Osteoblast (primary cell): ENCODE measurements at places on chromosomes 2 and 18.

DNA sequence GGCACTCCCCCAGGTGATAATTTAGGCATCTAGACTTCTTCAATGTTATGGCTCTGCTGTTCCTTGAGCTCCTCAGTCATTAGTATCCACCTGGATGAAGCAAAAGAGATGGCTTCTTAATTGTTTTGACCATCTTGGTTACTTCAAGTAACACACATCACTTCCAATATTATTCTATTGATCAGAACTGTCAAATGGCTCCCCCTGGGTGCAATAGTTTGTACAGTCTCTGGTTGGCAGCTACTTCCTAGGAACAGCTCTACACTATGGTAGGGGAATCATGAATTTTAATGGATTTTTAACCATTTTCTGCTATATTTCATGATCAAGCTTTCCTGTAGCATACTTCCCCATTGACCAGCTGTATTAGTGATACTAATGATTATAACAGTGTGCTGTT, 157.0 kb downstream of the NYAP2 start:
- no peaks in the 10 kb centered on the region for H3K27me3 ChIP-seq
- no peak for DNase-seq
- no peak overlapping the region for H3K4me3 ChIP-seq
- H3K4me1 ChIP-seq: no peaks in the 10 kb centered on the region

DNA sequence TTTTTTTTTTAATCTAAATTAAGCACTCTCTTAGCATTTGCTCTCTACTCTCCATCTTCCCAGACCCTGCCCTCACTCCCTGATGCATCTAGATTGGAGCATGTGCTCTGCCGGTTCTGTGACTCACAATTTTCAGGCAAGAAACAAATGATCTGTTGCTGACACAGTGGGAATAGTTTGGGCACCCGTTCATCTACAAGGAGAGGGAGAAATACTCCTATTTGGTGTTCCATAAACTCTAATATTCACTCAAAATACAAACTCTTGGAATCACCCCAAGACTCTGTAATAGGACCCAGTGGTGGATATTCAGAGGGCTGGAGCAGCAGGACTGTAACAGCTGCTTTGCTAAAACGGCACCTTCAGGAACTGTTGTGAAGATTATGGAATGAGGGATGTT, 37.1 kb upstream of the LINC00305 start:
- no peaks in the 10 kb centered on the region for H3K36me3 ChIP-seq
- no peaks in the 10 kb centered on the region for H3K4me1 ChIP-seq
- H3K4me3 ChIP-seq: no peak overlapping the region
- no peaks in the 10 kb centered on the region for H3K27me3 ChIP-seq

DNA sequence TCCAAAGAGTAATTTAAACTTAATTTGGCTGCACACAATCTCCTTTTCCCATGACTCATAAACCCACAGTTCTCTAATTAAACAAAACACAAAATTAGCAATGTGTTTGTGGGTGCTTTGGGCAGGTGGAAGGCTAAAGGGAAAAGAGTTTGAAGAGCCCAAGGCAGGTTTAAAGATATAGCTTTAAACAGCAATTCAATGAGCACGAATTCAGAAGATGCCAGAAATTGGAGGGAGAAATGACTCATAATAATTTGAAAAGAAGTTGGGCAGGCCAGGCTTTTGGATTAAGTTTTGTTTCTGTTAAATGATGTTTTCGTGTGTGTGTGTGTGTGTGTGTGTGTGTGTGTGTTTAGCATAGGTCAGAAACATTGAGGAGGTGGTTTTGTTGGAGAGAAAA, 594.8 kb upstream of the ZEB2 start:
- no peaks in the 10 kb centered on the region for H3K36me3 ChIP-seq
- H3K4me3 ChIP-seq: no peak overlapping the region
- H3K27me3 ChIP-seq: no peaks in the 10 kb centered on the region
- peaks cover 21% of the 10 kb centered on the region for H3K4me1 ChIP-seq
- H3K27ac ChIP-seq: peak overlapping the region; percentile 7

DNA sequence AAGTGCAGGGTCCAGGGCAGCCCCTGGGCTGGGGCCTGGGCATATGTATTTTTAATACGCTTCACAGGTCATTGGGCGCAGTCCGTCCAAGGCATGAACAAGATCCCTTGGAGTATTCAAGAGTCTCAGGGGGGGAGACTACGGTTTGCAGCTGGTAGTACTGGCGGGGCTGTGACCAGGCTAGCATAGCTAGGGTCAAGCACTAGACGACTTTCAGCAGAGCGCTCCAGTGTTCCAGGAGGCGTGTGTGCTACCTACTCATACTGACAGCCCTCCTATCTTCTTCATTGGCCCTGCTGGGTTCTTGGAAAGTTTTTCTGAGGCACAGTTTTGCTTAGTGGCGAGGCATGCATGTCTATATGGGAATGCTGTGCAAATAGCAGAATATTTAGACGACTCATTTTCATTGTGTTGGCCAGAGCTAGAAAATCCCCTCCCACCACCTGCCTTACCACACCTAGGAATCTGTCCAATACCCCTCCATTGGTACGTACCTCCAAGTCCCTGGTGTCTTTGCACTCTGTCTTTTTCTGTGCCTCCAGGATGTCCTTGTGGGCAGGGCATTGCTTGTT, 68.2 kb downstream of the GLI2 start:
- peaks cover 20% of the 10 kb centered on the region for H3K4me1 ChIP-seq
- no peaks in the 10 kb centered on the region for H3K27me3 ChIP-seq
- peaks cover 2% of the 10 kb centered on the region for H3K36me3 ChIP-seq
- no peak overlapping the region for H3K27ac ChIP-seq
- H3K4me3 ChIP-seq: no peak overlapping the region

DNA sequence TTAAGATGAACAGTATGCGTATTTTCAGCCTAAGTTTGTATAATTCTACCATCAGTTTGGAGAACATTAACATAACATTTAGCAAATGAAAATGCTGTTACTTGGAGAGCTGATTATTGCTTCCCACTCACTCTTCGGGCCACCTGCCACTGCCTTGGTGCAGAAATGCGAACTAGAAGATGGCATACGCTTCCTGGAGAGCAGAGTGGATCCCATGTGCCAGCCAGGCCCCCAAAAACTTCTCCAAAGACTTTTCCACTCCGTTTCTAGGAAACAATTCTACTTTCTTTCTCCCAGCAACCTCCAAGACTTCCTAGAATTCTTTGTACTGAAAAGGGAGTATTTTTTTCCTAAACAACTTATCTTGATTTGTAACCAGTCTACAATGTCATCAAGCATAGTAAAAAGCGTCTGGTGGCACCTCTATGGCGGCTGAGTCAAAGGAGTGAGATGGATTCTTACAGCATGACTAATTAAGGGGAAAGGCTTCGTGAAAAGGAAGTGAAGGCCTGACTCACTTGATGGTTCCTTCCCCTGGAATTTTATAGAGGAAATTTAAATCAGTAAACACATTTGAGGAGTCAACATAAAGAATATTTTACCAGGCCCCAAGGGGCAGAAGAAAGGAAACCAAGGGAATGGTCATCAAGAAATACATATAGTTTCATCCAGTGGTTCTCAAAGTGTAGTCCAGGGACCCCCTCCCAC, 36.6 kb downstream of the FEZ2 start:
- no peak overlapping the region for H3K4me3 ChIP-seq
- H3K27ac ChIP-seq: peak overlapping the region; percentile 92
- no peaks in the 10 kb centered on the region for H3K27me3 ChIP-seq
- H3K36me3 ChIP-seq: peaks cover 10% of the 10 kb centered on the region
- H3K4me1 ChIP-seq: peaks cover 67% of the 10 kb centered on the region
- no peak for DNase-seq

DNA sequence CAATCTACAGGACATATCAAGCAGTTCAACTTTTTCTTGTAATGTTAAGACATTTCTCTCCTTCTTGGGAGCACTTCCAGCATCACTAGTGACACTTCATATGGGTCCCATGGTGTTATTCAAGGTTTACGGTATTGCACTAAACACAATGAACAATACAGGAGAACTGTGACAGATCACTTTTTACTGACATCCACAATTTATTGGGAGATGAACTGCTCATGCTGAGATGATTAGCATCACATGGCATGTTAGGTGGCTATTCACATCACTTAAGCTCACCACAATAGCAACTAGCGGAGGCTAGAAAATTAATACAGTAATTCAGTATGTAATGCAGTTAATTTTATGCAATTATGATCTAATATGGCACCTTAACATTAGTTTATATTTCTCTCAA, 264.4 kb downstream of the ERBB4 start:
- H3K36me3 ChIP-seq: no peaks in the 10 kb centered on the region
- no peaks in the 10 kb centered on the region for H3K27me3 ChIP-seq
- no peak overlapping the region for H3K27ac ChIP-seq
- H3K4me3 ChIP-seq: no peak overlapping the region
- no peak for DNase-seq

GRCh38 chr2:27308359-27308881, at the start of gene UCN:
UCN (minus strand) TSS chr2:27308445; CDS start chr2:27307895, 550 bp downstream.
- no peaks in the 10 kb centered on the region for H3K4me1 ChIP-seq
- peak; percentile 91 for DNase-seq
- peaks cover 44% of the 10 kb centered on the region for H3K27me3 ChIP-seq
- H3K4me3 ChIP-seq: no peak within 1 kb of the TSS

DNA sequence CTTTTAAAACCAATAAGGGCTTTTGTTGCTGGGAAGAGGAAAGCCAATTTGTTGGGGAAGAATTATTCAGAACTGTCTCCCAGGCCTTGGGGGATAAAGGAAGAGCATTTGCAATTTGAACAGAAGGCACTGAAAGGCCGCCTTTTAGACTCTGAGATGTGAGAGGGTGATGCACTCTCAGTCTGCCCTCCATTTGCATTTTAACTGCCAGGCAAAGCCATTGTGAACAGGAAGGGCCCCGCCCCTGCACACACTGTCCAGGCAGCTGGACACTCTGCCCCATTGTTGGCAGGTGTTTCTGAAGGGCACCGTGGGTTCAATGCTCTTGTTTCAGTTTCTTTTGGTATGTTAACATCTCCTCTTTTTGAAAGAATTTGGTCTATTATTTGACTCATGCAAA, 169.5 kb upstream of the COPS8 start:
- H3K36me3 ChIP-seq: no peaks in the 10 kb centered on the region
- H3K4me3 ChIP-seq: no peak overlapping the region
- DNase-seq: no peak
- H3K4me1 ChIP-seq: no peaks in the 10 kb centered on the region

- no peak overlapping the region for H3K27ac ChIP-seq
- DNase-seq: peak; percentile 4
- no peaks in the 10 kb centered on the region for H3K36me3 ChIP-seq
- peaks cover 4% of the 10 kb centered on the region for H3K4me1 ChIP-seq
- H3K4me3 ChIP-seq: no peak overlapping the region
- H3K27me3 ChIP-seq: no peaks in the 10 kb centered on the region
Measured at GRCh38 chr18:55300421-55300935, 287.5 kb downstream of the TCF4 start.

- H3K27ac ChIP-seq: no peak overlapping the region
- H3K36me3 ChIP-seq: no peaks in the 10 kb centered on the region
- H3K4me1 ChIP-seq: peaks cover 17% of the 10 kb centered on the region
- peaks cover 6% of the 10 kb centered on the region for H3K27me3 ChIP-seq
- DNase-seq: no peak
Measured at GRCh38 chr2:19990416-19990728, 467 bp upstream of the WDR35 start.

- no peak for DNase-seq
- H3K4me3 ChIP-seq: no peak overlapping the region
- H3K27me3 ChIP-seq: no peaks in the 10 kb centered on the region
- no peaks in the 10 kb centered on the region for H3K36me3 ChIP-seq
- H3K27ac ChIP-seq: no peak overlapping the region
Measured at GRCh38 chr2:45891719-45892424, 240.4 kb downstream of the PRKCE start.

DNA sequence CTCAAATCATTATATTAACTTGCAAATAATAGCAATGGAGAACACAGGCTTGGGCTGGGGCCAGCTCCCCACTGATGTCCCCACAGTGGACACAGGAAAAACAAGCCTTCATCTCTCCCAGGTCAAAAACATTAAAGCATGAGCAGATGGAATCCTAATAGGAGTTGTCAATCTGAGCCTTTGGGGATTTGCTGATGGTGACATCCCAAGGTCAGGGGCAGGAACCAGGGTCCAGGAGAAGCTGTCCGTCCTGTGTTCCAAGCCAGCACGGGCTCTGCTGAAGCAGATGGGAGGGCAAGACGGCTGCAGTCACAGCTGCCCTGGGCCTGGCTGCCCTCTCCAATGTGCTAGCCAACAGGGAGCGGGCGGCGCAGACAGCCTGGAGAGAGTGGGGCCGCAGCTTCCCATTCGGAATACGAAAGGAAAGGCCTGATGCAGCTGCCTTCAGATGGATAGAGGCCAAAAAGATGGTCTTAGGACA, 135.5 kb downstream of the NDUFA10 start:
- no peaks in the 10 kb centered on the region for H3K4me1 ChIP-seq
- H3K36me3 ChIP-seq: no peaks in the 10 kb centered on the region
- no peak overlapping the region for H3K27ac ChIP-seq
- H3K4me3 ChIP-seq: no peak overlapping the region
- DNase-seq: no peak

DNA sequence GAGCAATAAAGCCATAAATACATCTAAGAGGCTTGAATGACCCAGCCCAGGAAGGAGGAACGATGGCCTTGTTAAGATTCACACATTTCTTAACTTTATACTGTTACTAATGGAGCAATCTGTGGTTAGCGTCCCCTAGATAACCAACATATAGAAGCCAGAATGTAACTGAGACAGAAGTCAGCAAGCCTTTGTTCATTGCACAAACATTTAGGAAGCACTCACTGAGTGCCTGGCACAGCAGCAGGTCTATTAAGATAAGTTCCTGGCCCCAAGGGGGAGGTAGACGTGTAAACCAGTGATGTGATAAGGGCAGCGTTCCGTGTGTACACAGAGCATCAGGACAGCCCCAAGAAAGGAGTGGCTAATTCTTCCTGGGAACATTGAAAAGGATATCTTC, 63.6 kb upstream of the ATL2 start:
- no peak overlapping the region for H3K4me3 ChIP-seq
- H3K27me3 ChIP-seq: peaks cover 59% of the 10 kb centered on the region
- no peaks in the 10 kb centered on the region for H3K36me3 ChIP-seq
- peaks cover 5% of the 10 kb centered on the region for H3K4me1 ChIP-seq
- no peak overlapping the region for H3K27ac ChIP-seq

GRCh38 chr2:33859811-33860461, 260.8 kb upstream of the FAM98A start:
- DNase-seq: no peak
- H3K27me3 ChIP-seq: no peaks in the 10 kb centered on the region
- no peak overlapping the region for H3K27ac ChIP-seq
- no peak overlapping the region for H3K4me3 ChIP-seq

- no peak overlapping the region for H3K27ac ChIP-seq
- no peaks in the 10 kb centered on the region for H3K36me3 ChIP-seq
- peaks cover 3% of the 10 kb centered on the region for H3K27me3 ChIP-seq
- no peak overlapping the region for H3K4me3 ChIP-seq
- no peaks in the 10 kb centered on the region for H3K4me1 ChIP-seq
- DNase-seq: no peak
Measured at GRCh38 chr2:72012886-72013574, 134.6 kb downstream of the CYP26B1 start.

- H3K27me3 ChIP-seq: no peaks in the 10 kb centered on the region
- no peak overlapping the region for H3K27ac ChIP-seq
- peak; percentile 66 for DNase-seq
- H3K4me1 ChIP-seq: peaks cover 53% of the 10 kb centered on the region
Measured at GRCh38 chr2:27074738-27075565, 3.5 kb upstream of the EMILIN1 start.

GRCh38 chr2:85376291-85377065, 21.9 kb downstream of the ELMOD3 start:
- peaks cover 42% of the 10 kb centered on the region for H3K36me3 ChIP-seq
- no peak overlapping the region for H3K4me3 ChIP-seq
- no peaks in the 10 kb centered on the region for H3K27me3 ChIP-seq
- no peak for DNase-seq
- H3K4me1 ChIP-seq: no peaks in the 10 kb centered on the region
